Mucosa of gallbladder (tissue), 1 donor: ENCODE measurements at places on chromosomes 5 and 9.

GRCh38 chr5:122351416-122352157 lies 39.5 kb downstream of the SNCAIP start:
- no peak for DNase-seq

DNA sequence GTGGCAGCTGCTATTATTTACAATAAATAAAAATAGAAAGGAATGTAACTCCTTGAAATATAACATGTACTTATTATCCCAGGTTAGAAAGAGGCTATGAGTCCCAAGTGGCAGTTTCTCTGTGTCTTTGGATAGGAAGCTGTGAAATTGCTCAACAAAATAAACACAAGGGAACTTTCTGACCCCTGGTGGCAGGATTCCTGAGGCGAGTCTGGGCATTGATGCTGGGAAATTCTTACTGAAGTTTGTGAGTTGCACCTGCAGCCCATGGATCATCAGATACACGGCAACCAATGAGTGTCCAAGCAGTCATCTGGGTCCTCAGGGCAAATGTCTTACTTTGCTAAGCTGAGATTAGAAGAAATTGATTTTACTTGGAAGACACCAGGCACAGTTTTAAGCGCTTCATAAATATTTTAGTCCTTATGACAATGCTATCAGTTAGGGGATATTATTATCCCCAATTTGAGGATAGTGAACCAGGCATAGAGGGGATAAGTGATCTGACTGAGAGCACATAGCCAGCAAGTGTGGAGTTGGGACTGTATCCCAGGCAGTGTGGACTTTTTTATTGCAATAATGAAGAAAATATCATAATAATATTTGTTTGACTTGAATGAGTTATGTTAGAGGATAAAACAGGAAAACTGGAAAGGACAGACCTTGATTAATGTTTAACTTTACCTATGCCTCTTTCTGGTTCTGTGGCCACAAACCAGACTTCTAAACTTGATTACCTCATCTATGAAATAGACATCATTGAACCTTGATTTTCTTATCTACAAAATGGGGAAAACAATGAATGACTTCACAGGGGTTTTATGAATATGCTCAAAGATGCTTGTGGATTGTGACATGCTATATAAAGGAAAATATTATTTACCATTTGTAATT lies 265.5 kb upstream of the ADAMTSL1 start:
- peak; percentile 64 for DNase-seq

- no peak for DNase-seq
These were observed 12.1 kb downstream of the NCBP1 start for GRCh38 chr9:97645720-97646119.

DNA sequence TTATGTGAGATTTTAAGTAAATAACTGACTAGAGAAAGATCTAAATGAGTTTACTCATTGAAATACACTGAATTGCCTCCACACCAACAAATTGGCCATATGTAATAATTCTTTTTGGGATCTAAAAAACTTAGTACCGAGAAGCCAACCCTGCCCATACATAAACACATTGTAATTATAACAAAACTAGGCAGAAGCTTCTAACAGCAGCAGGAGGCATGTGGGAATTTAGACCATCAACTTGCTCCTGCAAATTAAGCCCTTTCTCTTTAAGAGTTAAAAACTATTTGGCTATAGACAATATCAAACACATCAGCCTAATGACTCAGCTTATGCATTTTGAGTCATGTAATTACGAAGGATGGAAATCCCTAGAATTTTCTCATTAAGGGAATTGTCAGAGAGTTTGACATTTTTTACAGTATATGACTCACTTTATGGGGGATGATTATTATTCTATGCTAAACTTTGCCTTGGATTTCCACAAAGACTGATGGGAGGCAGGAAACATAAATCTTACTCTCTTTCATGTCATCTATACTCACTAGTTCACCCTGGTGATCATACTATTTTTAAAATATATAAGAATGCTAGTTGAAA lies 1.0 kb downstream of the IL7R start:
- no peak for DNase-seq

- peak; percentile 69 for DNase-seq
These were observed 543 bp downstream of the MTMR12 start for GRCh38 chr5:32312197-32312594.

- no peak for DNase-seq
These were observed 86.1 kb downstream of the GTF3C4 start for GRCh38 chr9:132756214-132756845.

DNA sequence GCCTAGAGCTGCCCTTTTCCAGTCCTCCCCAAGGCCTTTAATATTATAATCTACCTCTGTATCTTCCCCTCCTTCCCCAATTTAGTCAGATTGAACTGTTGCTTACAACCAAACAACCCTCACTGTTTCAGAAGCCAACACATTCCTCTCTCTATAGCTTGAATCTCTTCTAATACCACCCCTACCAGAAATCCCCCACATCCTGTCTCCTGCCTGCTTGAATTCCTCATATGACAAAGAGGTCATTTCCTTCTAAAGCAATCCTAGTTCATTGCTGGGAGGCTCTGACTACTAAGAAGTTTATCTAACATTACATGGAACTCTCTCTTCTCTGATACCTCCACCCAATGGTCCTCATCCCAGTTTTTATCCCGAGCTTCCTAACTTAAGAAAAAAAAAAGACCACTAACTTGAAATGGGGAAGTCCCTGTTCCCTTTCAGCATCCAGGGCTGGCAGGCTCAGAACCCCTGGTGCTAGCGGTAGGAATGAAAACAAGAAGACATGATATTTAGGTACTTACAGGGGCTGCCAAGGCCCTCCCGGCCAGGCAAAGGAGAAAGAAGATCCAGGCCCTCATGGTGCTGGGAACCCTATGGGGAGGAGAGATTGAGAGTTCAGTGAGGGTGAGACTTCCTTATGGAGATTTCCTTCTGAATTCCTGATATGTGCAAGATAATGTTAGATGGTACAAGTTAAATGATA lies 11.0 kb downstream of the SPARC start:
- DNase-seq = no peak

DNA sequence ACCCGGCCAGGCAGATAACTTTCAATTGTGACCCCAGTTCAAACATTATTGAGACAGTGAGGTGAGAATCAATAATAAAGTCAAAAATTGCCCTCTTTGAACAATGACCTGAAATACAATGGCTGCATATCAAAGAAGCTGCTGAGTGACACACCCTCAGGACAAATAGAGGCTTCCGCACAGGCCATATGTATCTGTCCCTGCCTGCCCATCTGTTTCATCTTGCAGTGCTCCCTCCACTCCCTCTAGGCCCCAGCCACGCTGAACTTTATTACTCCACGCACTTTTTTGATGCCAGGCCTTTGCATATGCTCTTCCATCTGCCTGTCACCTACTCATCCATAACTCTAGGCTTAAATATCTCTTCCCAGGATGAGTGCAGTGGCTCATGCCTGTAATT lies 15.9 kb upstream of the PFDN1 start:
- no peak for DNase-seq

DNA sequence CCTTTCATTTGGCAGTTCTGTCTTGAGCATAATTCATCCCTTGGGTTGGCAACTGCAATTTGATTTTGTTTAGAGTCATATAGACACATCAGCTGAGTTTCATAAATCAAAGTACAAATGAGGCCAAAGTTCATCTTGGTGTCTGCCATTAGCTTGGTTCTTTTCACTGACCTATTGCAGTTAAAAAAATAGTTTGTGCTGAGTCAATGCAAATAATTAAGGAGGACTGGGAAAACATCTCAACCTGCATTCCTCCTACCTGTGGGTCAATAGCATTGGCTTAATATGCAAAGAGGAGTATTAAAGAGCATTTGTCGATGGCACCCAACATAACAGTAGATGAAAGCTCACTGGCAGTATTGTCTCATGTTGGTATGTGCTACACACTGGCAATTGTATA lies 1.6 kb downstream of the PKD2L2 start:
- peak; percentile 13 for DNase-seq

DNA sequence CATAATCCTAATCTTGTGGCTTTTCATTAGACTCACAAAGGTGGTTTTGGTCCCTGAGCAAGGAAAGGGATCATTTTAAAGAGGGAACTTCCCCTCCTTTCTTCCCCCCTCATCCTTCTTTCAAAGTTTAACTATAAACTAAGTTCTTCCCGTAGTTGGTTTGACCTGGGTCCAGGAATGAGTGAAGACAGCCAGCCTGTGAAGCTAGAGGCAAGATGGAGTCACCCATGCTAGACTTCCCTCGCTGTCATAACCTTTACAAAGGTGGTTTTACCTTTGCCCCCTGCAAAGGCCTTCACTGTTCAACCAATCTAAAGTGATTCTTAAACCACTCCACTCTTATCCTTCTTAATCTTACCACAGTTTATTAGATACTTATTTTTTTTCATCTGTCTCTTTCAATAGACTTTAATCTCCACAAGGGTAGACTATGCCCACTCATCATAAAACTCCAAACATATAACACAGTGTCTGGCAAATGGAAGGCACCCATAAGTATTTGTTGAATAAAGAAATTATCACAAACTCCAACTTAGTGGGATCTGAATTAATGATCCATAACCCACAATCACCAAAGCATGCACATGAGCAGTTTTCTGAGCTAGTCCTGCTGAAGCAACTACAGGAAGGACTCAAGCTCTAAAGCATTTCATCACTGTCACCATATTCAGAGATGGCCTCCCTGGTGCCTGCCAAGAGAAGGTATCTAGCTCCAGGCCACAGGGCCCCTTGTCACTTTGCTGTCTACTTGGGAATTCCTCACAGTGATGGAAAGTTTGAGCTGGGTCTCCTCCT lies 369.0 kb downstream of the SPOCK1 start:
- no peak for DNase-seq

GRCh38 chr5:138963763-138964371 lies 88.7 kb upstream of the LRRTM2 start:
- DNase-seq = no peak

DNA sequence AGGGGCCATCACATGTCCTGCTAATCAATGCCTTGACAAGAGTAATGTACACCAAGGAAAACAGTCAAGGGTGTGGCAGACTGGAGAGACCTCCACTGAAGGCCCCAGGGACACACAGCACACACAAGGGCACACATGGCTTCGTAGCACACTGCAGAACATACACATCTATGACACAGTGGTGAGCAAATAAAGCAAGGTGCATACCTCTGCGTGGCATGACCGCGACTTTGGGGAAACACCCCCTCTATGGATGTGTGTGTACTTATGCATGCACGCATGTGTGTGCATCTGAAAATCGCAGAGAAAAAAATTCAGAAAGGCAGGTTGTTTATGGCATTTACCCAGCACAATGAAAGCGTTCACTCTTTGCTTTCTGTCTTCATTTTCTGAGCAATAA lies 20.5 kb downstream of the SEMA4D start:
- DNase-seq = no peak

GRCh38 chr9:134433909-134434882 lies 107.9 kb downstream of the RXRA start:
- DNase-seq = no peak

GRCh38 chr9:136273244-136273865 lies 27.7 kb upstream of the QSOX2 start:
- DNase-seq = no peak

- no peak for DNase-seq
These were observed 98.9 kb downstream of the USP20 start for GRCh38 chr9:129934041-129934591.

GRCh38 chr5:37957218-37957617 lies 117.4 kb upstream of the GDNF start:
- no peak for DNase-seq

GRCh38 chr9:100739666-100740065 lies 161.8 kb downstream of the CAVIN4 start:
- DNase-seq = no peak
